ENCODE measurements at places on chromosomes 1 and 21.

DNA sequence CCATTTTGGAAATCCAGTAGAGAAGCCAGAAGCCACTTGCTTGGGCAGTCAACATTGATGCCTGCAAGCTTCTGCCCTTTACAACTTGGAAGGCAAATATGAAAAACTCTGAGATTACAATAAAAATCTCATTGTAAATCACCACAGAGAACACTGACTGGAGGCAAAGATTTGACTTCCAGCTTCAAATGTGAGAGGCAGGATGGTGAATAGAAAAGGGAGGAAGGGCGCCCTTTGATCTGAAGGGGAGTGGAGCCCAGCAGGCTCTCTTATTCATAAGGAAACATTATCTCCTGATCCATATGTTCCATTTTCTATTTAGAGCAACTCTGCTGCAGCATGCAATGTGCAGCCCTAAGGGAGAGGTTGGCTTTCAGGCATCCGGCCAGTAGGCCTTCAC, 348.3 kb downstream of the AJAP1 start:
- no peak for DNase-seq

- no peak for DNase-seq
These were observed 49.0 kb downstream of the LBR start for GRCh38 chr1:225378880-225379279.

DNA sequence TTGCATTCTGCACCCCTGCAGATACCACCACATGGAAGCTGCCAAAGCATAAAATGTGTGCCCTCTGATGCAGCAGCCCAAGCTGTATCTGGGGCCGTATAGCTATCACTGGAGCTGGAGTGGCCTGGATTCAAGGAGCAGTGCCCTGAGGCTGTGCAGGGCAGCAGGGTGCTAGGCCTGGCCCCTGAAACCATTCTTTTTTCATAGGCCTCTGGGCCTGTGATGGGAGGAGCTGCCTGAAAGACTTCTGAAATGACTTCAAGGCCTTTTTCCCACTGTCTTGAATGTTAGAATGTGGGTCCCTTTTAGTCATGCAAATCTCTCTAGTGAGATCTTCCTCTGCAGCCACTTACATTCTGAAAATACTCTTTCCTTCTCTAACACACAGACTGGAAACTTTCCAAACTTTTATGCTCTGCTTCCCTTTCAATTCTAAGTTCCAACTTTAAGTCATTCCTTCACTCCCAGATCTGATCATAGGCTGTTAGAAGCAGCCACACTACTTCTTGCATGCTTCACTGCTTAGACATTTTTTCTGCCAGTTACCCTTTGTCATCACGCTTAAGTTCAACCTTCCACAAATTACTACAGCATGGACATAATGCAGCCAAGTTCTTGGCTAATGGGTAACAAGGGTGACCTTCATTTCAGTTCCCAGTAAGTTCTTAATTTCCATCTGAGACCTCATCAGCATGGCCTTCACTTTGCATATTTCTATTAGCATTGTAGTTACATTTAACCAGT, 42.4 kb downstream of the DRAM2 start:
- no peak for DNase-seq

DNA sequence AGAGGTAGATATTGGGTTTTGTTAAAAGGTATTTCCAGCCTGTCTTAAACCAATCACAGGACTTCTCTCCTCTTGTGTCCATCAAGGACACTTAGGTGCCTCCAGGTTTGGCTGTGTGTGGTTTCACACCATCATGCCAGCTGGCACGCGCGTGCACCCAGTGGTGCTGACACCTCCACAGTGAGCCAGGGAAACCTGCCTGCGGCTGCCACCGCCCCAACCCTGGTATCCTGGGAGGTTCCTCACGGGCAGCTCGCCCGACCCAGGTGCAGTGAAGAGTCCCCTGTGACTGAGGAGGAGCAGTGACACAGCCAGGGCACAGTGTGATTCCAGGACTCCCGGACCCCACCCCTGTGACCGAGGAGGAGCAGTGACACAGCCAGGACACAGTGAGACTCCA, 13.2 kb upstream of the COL6A2 start:
- DNase-seq = no peak

DNA sequence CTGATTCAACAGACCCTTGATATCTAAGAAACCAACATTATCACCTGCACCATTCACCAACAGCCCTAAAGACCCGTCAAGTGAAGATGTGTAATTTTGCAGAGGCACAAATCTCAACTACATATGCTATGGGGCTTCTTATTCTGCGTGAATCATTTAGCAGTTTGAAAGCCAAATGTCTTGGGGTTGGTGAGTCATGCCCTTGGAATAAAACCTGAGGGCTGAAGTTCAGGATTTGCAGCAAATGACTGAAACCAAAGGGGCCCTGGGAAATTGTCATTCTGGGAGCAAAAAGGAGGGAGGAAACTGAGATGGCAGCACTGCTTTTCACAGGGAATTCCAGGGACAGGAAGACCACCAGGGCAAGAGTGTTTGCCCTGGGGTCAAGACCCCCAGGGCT, 79.2 kb upstream of the TNR start:
- DNase-seq = no peak

GRCh38 chr1:182157187-182157586, 95.7 kb upstream of the ZNF648 start:
- no peak for DNase-seq

DNA sequence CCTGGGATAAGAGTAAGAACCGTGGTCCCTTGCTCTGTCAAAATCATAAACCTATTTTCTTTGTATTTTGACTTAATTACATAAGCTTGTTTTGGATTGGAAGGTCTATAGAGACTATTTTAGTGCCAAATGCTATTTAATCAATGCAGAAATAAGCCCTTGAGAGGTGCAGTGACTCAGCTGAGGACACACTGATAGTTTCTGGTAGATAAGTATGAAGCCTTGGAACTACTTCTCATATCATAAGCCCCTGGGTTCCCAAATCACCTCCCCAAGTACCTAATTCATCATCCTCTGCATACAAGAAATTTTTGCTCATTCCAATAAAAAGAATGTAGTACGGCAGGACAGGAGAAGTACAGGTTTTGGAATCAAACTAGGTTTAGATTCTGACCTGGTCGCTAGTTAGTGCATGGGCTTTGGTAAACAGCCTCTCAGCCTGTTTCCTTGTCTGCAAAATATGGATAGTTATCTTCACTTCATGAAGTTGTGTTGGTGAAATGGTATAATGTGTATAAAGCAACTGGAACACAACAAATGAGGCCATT, 3.3 kb upstream of the CD55 start:
- DNase-seq = no peak

GRCh38 chr1:43438576-43438952, 15.2 kb downstream of the HYI start:
- no peak for DNase-seq

DNA sequence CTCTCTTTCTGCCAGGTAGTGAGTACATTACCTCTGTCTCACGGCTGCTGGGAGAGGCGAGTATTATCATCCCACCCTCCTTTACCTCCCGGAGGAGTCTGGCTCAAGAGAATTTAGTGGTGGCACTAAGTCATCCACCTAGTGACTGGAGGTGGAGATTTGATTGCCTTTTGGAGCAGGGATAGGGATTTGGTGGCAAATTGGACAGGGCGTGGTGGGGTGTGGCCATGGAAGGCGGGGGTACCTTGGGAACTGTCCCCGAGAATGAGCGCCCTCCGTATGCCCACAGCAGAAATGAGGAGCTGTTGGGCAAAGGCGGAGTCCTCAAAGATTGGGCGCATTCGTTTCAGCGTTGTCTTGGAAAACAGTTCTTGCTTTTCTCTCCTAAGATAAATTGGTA, 32.1 kb upstream of the HMGN1 start:
- no peak for DNase-seq

GRCh38 chr1:44284184-44284583, 70.9 kb downstream of the ERI3 start:
- DNase-seq = no peak

DNA sequence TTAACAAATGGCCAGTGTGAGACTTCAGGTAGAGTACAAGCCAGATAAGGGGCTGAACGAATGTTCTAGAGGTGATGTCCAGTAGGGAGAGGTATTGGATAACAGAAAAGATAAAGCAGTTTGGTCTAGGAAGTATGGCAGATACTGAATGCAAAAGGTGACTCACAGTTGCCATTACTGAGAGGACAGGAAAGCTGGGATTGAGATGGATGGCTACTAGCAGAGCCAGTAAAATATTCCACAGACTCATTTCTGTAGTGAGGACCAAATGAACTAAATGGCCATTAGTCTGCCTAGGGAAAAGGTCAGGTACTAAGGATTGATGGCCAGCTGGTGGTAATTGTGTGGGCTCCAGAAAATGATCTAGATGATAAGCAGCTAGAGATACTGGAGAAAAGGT, 11.5 kb downstream of the MACO1 start:
- no peak for DNase-seq

GRCh38 chr1:183604038-183604808, 14.0 kb upstream of the NCF2 start:
- no peak for DNase-seq

GRCh38 chr1:116001739-116002487, 25.6 kb downstream of the SLC22A15 start:
- DNase-seq = no peak

GRCh38 chr1:39960431-39960958, 5.5 kb downstream of the MFSD2A start:
- DNase-seq = no peak

- DNase-seq = no peak
These were observed 2.0 kb upstream of the B3GALT5 start for GRCh38 chr21:39610703-39611102.

- no peak for DNase-seq
These were observed 1.4 kb upstream of the ARF1 start for GRCh38 chr1:228081144-228081543.

- no peak for DNase-seq
These were observed 231.9 kb downstream of the SDCCAG8 start for GRCh38 chr1:243487649-243488227.

DNA sequence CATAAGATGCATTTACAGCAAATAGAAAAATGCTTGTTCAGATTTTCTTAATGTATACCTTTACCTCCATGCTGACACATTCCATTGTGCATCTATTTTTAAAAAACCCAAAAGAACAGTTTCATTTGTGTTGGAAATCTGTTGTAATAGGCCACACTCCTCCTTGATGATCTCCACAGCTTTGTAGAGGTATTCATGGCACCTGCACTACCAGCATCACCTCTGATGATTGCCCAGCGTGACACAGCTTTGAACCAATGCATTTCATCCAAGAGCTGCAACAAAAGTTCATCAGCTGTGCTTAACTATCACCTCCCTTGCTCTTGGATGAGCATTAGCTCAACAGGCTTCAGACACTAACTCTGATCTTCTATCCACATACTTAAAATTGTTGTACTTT, 8.2 kb downstream of the DYNLT5 start:
- no peak for DNase-seq

- DNase-seq = no peak
These were observed 12.7 kb upstream of the IKBKE start for GRCh38 chr1:206457408-206458120.

DNA sequence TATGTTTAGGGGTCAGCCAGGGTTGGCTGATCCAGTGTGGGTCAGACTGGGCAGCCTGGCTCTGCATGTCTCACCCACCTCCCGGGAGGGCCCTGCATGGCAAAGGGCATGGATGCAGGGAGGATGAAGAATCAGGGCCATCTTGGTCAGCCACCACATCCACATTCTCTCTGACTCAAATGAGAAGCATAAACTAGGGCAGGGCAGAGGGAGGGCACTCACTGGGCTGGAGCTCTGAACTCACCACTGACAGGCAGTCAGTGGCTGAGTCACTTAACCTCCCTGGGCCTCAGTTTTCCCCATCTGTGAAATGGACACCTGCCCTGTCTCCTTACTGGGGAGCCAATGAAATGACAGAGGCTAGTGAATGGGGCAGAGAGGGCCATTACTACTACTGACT, 4.3 kb upstream of the CELA2A start:
- no peak for DNase-seq

- no peak for DNase-seq
These were observed 575.9 kb upstream of the PBX1 start for GRCh38 chr1:163983097-163983496.

DNA sequence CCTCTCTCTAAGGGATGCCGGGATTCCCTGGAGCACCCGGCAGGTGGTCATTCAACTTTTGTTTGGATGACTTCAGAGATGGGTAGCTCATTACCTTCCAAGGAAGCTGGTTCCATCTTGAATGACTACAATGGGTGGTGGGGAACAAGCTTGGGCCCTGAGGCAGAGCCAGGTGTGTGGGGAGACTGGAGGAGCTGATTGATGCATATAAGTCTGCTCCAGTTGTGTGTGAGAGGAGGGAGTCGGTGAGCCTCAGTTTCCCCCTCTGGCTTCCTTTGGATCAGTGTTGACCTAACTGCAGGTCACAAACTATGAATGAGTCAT, 133.8 kb upstream of the ZBTB40 start:
- no peak for DNase-seq

DNA sequence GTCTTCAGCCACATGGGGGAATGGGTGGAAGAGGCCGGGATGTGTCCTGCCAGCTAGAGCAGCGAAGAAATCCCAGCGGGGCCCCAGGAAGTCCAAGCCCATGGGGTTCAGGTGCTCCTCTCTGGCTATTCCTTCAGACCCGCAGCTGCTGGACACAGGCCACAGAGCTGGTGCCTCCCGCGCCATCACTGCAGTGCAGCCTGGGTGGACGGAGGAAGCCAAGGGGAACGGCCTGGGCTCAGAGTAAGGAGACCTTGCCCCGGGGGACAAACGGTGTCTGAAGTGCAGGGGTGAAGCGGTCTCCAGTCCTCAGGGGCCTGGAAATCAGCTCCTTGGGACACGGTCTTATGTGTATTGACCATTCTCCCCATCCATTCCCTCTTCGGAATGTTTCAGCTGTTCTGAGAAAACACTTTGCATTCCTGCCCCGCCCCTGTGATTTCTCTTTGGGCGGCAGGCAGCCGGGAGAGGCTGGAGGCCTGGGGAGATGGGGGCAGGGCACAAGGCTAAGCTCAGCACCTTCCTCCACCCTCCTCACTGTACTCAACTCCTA, 18.4 kb downstream of the MTHFR start:
- DNase-seq = no peak

GRCh38 chr1:27314169-27314568, 7.8 kb upstream of the TMEM222 start:
- DNase-seq = no peak

- DNase-seq = no peak
These were observed 35.0 kb upstream of the HUNK start for GRCh38 chr21:31837618-31838390.

DNA sequence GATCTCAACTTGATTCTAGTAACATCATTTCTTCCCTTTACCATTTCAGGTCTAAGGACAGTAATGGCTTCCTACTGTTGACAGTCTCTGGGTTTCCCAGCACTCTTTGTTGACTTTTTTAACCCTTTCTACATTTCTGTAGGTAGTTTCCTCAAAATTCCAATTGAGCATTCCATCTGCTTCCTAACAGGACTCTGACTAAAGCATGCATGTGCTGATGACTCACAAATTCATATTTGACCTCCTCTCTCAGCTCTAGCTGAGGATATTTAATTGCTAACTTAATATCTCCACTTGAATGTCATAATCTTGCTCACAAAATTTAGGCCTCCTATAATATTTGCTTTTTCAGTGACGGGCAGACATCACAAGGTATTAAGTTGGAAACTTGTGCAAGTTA, 93.3 kb upstream of the ZNHIT6 start:
- no peak for DNase-seq

DNA sequence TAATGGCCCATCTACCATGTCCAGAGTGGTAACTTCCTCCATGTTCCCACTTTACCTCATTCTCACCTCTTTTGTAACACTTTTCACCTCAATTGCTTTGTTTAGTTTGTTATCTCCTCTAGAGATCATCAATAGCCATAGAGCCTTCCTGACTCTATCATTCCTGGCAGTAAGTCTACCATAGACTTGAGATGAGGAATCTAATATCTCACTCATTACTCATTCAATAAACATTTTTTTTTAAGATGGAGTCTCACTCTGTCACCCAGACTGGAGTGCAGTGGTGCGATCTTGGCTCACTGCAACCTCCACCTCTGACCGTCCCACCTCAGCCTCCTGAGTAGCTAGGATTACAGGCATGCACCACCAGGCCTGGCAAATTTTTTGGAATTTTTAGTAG, 7.1 kb downstream of the NMNAT2 start:
- no peak for DNase-seq

Measured in activated CD4-positive, CD25-positive, alpha-beta regulatory T cell (primary cell).